IPS-NIHi11 (cell line): ENCODE measurements at places on chromosomes 11 and 22.

GRCh38 chr22:43840431-43840830 lies 21.9 kb downstream of the SULT4A1 start:
- no peak for DNase-seq

GRCh38 chr11:91804042-91804441 lies 420.6 kb upstream of the FAT3 start:
- peak; percentile 23 for DNase-seq

- no peak for DNase-seq
Observed at GRCh38 chr11:129155745-129156144, 36.4 kb downstream of the ARHGAP32 start.

DNA sequence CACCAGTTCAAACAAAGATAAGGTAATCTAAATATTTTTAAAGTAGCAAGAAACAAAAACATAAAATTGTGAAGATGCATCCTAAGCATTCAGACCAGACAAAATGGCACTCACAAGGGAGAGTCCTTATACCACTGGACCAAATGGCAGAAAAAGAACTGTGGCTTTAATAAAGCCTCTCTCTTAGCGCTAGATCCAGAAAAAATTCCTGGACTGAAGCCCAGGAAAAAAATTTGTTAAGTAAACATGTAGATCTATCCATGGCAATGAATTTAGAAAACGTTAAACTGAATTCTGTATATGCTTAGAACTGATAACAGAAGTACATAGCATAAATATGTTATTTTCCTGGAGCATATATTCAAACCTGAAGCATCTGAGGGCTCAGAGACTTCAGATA lies 11.8 kb upstream of the CD59 start:
- no peak for DNase-seq

DNA sequence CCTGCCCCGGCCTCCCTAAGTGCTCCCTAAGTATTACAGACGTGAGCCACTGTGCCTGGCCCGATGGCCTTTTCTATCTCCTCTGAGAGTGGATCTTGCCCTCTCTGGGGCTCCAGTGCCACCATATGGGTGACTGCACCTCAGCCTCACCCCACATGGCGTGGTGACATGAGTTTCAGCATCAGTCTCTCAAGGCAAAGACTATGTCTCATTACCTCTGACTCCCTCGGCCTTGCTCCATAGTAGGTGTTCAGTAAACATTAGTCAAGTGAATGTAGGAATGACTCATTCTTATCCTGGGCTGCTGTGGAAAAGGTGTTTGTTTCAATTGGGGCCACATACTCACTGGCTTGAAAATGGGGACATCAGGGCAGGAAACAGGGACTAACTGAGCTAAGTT lies 168.8 kb downstream of the GRIK4 start:
- no peak for DNase-seq

- no peak for DNase-seq
Observed at GRCh38 chr11:1007279-1007678, 29.2 kb downstream of the MUC6 start.

DNA sequence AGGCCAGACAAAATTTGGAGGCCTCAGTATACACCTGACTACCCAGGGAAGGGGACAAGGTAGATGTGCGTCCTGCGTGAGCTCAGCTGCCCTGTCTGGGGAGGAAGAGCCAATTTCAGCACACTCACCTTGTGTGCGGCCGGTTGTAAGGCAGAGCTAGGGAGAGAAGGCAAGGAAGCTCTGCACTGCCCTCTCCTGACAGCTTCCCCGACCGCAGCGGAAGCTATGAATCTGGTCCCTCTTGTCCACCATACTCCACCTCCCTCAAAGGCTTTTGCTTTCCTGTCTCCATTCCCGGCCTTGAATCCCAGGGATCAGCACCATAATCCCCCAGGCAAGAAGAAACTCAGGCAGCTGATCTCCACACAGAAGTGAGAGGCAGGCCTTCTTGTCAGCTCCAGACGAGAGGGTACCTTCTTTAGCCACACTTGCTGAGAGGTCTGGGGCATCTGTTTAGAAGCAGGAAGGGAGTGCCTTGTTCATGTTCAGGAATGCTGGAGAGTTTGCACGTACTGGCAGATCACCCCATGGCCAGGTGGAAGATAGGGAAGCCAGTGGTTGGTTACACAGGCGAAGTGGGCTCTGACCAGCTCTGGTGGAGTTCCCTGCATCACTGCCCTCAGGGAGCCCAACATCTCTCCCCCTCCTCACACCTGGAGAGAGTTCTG lies 62.5 kb downstream of the FEZ1 start:
- peak; percentile 77 for DNase-seq

- DNase-seq = no peak
Observed at GRCh38 chr11:112050721-112051120, 23.1 kb downstream of the PIH1D2 start.

GRCh38 chr22:43088627-43088983 lies 586 bp downstream of the TTLL1 start:
- DNase-seq = no peak

DNA sequence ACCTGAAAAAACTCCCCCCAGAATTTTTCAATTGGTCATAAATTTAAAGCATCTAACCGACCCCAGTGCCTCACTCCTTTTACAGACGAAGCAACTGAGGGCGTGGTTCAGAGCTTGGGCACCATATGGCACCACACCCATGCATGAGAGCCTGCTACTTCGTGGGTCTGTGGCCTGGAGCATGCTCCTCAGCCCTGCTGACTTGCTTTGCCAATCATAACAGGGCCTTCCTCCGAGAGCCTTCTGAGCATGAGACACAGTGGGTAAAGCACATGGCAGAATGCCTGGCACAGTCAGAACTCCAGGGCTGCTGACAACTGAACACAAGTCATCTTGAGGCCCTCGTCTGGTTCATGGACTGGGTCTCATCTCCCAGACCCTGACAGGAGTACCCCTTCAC lies 33.3 kb downstream of the HIRA start:
- no peak for DNase-seq

DNA sequence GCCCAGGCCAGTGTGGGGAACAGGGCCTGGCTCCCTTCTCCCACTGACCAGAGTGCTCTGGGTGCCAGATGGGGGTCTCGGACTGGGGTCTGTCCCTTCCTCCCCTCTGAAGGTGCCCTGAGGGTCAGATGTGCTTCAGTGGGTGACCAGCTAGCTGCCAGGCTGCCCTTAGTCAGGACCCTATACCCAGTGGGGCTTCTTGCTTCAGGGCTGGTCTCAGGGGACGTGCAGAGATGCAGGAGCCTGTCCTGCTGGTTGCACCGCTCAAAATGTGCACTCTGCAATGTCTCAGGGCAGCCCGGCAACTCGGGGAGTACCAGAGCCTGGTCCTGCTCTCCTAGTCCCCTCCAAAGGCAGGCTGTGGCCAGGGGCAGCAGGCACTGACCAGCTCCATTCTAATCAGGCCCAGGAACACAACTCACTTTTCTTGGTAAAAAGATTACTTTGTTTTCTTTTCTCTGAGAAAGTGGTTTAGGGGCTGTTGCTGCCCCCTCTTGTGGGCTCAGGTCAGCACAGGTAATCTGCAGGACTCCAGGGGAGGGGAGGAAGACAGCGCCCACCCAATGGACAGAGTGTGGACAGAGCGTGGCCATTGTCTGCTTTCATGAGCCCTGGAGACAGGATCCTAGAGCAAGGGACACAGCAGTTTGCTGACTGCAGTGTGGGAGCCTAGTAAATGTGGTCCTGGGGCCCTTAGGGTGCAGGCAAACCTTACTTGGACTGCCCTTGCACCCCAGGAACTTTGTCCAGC lies 80.9 kb downstream of the MED15 start:
- DNase-seq = no peak

DNA sequence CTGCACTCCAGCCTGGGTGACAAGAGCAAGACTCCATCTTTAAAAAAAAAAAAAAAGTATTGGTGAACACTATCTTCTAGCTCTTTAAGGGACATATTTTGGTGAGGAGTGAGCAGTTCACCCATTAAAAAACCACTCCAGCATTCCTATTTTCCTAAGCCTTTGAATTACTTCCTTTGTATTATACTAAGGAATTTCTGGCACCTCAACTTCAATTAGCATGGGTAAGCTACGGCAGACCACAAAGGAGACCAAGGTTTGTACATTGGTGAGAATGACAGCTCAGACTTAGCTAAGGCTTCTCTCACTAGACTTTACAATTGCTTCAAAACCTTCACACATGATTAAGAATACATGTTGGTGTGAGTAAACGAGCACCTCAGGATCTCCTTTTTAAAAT lies 57.0 kb upstream of the BIRC3 start:
- DNase-seq = peak; percentile 26

DNA sequence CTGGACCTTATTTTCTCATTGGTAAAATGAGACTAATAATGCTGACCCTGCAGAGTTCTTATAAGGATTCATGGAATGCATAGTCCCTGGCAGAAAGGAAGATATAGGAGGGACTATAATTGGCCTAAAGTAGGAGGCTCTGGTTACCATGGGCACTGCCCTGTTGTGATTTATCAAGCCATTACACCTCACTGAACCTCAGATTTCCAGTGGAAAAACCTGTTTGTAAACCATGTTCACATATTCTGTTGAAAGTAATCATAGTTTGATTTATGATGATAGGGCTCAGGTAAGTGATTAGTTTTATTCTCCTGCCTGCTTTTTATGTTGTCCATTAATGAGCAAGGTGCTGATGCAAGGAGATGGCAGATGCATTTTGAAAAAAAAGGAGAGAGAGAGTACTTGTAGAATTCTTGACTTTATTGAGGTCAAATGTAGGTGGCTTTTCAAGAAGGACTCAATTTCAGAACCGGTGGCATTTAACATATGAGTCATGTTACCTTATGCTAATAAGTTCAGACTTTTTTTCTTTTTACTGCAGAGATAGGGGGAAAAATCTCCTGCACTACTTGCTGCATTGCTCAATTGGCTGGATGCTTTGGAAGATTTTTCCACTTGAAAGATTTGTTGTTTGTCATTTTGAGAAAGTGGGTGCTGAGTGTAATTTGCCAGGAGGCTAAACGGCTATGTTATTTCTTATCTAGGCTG lies 14.6 kb downstream of the NF2 start:
- peak; percentile 45 for DNase-seq

GRCh38 chr11:76577226-76577920 lies 93.2 kb downstream of the LRRC32 start:
- DNase-seq = peak; percentile 42

DNA sequence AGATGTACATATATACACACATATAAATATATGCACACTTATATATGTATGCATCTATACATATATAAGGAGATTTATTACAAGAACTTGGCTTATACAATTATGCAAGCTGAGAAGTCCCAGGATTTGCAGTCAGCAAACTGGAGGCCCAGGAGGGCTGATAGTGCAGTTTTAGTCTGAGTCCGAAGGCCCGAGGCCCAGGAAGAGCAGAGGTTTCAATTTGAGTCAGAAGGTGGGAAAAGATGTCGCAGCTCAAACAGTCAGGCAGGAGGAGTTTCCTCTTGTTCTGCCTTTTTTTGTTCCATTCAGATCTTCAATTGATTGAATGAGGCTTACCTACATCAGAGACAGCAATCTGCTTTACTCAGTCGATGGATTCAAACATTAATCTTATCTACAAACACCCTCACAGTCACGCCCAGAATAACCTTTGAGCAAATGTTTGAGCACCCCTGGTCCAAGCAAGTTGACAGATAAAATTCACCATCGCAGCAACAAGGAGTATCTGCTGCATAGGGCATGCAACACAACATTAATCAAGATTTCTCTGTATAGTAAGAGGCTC lies 4.0 kb upstream of the SGSM1 start:
- DNase-seq = no peak

DNA sequence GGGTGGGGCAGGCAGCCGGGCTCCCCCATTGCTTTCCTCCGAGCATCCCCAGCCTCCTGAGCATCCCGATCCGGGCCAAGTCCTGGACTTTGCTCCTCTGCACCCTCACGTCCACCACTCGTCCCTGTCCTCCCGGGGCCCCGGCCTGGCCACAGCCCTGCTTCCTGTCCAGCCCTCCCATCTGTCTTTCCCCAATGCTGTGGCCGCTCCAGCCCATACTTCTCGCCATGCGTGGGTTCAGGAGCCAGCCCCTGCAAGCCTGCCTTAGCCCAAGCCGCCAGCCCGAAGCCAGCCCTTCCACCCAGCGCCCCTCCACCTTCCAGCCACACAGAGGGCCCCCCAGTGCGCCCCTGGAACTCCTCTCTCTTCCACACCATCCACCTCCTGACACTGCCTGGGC lies 23.8 kb downstream of the MRPL23 start:
- no peak for DNase-seq

- DNase-seq = no peak
Observed at GRCh38 chr11:92964471-92964870, 5.0 kb upstream of the MTNR1B start.

DNA sequence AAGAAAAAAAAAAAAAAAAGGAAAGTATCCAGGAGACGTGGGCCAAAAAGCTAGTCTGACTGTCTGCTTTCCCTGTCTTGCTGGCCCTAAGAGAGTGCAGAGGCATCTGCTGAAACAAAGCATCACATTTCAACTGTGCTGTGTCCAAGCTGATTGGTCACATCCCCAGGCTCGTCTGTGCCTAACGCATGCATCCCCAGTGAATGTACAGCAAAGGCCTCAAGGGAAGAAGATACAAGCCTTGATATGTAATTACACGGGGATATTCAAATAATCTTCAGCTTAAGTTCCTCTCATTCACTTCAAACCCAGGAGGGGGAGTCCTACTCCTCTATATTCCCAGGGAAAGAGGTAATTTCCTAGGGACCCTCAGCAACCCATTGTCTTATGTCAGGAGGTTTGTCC lies 5.4 kb upstream of the SORL1 start:
- DNase-seq = no peak

DNA sequence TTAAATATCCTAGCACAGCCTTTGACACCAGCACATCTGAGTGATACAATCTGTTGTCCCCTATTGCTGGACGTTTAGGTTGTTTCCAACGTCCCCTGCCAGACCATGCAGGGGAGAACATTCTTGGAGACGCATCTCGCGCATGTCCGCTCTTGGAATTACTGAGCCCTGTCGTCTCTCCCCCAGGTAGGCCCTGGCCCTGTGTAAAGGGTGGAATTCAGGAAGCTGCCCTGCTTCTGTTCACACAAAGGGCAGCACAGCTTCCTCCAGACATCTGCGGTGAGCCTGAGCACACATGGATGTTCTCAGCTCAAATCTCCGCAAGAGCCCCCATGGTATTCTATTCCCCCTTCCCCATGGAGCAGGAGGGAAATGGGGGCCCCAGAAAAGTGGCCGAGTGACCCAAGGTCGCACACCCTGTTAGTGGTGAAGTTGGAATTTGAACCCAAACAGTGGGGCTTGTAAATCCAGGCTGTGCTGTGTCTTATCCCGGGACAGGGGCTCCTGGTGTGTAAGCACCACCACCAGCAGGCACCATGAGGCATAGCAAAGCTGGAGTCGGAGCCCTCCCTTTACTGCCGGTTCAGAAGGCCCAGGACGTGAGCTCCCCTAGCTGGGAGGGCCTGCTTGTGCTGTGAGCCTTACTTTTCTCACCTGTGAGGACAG lies 5.0 kb upstream of the FGF19 start:
- no peak for DNase-seq
